ENCODE measurements at places on chromosomes 16 and 17.

DNA sequence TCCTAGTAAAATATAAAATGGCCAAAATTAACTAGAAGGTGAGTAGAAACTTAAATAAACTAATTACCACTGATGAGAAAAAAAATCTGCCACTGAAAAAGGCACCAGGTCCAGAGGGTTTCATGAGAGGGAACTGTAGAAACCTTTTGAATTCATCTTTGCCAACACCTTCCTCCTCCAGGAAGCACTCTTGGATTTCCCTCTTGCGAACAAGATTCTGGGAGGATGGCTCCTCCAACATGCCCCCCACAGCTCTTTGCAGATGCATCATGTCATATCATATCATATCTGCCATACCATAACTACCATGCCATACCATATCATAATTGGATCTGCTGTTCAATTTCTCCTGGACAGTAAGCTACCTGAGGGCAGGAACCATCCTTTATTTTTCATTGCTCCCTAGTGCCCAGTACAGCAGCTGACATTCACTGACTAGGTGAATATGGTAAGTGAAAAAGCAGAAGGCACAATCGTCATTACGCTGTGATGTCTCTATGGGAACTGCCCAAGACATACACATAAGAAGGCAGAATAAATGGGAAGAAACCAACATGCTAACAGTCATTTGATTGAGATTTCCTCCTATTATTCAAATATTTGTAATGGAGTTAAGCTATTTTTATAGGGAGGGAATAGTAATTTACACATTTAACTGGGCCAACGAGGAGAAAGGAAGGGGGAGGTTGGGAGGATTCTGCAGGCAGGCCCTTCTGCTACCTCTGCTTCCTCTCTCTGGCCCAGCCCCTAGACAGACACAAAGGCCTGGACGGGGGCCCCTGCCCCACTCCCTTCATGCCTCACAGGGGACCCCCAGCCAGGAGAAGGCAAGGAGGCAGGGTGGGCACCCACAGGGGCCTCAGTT, 110.1 kb upstream of the SMURF2 start:
- DNase-seq: no peak

- DNase-seq: no peak
Observed at GRCh38 chr17:68775318-68775717, 174.2 kb upstream of the FAM20A start.

GRCh38 chr17:80908776-80909175, 82.9 kb upstream of the CHMP6 start:
- no peak for DNase-seq

DNA sequence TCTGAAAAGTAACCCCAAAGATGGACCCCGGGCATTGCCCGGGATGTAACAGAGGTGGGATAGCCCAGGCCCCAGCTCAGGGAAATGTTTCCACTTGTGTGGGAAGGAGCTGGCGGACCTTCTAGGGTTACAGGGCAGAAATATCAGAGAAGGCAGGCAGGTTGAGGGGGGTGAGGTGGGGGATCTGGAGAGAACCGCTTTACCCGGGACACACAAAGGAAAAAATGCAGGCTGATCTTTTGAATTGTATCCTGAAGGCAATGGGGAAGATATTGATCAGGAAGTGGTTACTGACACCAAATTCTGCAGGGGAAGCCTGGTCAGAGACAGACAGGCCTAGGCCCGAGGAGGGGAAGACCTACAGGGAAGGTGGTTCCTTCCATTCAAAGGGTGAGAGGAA, 3.5 kb downstream of the SLC47A1 start:
- no peak for DNase-seq

- no peak for DNase-seq
Observed at GRCh38 chr16:89105599-89106151, 12.0 kb downstream of the ACSF3 start.

DNA sequence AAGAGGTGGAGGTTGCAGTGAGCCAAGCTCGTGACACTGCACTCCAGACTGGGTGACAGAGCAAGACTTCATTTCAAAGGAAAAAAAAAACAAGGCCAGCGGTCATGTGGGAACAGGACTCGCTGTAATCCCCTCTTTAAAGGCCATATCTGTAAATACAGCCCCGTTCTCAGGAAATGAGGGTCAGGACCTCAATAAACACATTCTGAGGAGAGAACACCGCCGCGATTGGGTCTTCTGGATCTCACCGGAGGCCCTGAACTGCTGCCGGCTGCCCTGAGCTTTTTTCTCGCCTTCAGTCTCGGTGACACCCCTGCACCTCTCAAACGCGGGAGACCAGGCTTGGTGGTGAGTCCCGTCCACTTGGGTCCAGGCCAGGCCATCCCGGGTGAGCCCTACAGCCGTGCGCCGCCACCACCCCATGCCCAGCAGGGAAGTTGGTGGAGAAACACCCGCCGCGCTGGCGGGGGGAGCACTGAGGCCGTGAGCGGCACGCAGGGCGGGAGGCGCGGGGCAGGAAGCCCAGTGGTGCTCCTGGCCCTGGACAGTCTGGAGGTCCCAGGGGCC, 28.4 kb downstream of the SLC25A10 start:
- no peak for DNase-seq

DNA sequence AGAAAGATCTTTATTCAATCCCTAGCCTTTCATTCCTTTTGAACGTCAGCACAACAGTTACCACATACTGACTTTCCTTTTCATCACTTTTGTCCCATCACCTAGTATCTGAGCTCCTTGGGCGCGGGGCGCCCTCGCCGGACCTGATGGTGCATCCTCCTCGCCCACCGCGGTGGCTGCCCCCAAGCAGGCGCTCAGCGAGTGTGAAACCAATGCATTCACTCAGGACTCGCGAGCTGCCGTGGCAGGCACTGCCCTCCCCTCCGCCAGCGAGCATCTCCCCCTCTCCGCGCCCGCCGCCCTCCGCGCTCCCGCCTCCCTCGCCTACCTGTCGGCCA, 756 bp downstream of the KLHL11 start:
- no peak for DNase-seq

GRCh38 chr16:57071831-57072582, 20.4 kb upstream of the CPNE2 start:
- DNase-seq: no peak

DNA sequence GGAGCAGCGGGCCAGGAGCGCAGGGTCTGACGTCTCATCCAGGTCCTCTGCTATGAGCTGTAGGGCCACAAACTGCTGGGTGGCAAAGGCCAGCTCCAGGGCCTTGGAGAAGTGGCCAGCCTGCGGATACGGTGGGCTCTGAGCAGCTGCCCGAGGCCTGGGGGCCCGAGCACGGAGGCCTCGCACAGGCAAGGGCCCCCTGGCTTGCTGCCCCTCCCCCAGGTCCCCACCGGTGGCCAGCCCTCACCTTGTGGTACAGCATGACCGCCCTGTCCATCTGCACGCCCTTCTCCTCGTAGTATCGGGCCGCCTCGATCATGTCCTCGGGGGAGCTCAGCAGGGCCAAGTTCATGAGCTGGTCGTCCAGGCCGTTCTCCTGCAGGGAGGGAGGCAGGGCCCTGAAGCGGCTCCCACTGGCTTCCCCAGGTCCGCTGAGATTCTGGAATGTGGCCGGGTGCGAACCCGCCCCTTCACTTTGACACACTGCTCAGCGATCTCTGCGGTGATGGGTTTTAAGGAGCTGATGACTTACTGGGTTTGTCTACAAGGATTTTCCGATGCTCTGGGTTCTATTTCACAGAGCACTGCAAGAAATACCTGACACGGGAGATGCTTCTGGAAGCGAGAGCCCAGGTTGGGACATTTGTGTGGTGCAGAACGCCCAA, 9.8 kb upstream of the TMEM204 start:
- no peak for DNase-seq

- no peak for DNase-seq
Observed at GRCh38 chr16:78290395-78290794, 190.9 kb downstream of the WWOX start.

DNA sequence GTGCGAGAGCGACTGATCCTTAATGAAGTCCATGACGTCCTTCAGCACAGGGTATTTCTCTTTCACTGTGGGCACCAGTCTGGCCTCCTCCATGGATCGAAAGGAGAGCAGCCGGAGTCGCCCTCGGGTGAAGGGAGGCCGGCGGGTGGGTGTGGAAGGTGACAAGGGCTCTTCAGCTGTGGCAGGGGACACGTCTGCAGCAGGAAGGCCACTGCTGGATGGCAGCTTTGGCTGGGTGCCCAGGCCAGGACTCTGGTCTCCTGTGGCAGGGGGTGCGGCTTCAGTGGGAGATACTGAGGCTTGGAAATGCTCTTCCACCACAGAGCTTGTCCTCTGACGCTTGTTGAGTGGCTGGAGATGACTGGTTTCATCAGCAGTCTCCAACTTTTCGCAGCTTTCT, 78.5 kb downstream of the ZZEF1 start:
- DNase-seq: no peak

DNA sequence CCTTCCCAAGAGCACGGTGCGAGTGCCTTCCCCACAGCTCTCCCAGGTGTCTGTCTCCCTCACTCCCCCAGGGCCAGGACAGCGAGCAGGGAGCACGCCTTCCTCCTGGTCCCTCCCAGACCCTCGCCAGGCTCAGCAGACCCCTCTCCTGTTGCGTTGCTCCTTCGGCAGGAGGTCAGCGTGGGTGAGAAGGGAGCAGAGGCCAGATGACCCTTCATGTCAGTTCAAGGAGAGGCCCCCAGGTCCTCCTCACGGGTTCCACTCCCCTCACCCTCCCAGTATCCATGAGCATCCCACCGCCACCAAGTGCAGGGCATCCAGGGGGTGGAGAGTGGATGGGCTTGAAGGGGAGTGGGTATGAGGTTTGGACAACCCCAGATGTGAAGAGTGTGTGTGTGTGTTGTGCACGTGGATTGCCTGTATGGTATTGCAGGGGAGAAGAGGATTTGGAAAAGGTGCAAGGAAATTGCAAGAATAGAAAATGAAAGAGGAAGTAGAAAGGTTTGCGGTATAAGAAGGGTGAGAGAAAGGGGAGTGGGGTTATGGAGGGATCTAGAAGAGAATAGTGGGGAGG, 17.7 kb downstream of the SGCA start:
- DNase-seq: no peak

GRCh38 chr16:65779201-65779600, 587.3 kb upstream of the CDH5 start:
- DNase-seq: no peak

DNA sequence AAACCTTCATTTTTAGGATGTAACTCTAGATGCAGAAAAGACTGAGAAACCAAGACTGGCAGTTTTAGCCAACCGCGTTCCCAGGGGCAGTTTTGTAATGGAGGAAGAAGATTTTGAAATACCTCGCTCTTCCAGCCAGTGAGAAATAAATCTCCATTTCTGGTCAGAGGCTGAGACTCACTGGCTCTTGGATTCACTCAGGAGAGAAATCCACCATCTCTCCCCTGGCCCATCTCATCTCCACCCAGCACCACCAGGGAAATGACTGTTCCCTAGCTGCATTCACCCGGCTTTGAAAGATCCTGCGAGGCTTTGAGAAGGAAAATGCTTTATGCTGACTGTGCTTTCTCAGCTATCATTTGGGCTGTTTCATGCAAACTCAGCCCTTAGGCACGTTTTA, 185.2 kb downstream of the SOX9 start:
- DNase-seq: no peak
